ENCODE measurements at places on chromosomes 16 and 17.

DNA sequence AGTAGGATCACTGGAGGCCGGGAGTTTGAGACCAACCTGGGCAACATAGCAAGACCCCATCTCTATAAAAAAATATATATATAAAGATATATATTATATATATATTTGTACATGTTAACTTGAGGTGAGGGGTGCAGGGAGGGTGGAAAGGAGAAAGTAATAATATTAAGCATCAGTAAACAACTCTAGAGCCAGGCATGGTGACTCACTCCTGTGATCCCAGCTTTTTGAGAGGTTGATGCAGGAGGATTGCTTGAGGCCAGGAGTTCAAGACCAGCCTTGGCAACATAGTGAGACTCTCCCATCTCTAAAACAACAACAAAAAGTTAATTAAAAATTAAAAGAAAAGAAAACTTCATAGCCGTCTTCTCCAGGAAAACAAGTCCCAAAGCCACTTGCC, 61.7 kb upstream of the SMURF2 start:
- no peak for DNase-seq

GRCh38 chr16:19021747-19022146, 38.0 kb downstream of the TMC7 start:
- no peak for DNase-seq

DNA sequence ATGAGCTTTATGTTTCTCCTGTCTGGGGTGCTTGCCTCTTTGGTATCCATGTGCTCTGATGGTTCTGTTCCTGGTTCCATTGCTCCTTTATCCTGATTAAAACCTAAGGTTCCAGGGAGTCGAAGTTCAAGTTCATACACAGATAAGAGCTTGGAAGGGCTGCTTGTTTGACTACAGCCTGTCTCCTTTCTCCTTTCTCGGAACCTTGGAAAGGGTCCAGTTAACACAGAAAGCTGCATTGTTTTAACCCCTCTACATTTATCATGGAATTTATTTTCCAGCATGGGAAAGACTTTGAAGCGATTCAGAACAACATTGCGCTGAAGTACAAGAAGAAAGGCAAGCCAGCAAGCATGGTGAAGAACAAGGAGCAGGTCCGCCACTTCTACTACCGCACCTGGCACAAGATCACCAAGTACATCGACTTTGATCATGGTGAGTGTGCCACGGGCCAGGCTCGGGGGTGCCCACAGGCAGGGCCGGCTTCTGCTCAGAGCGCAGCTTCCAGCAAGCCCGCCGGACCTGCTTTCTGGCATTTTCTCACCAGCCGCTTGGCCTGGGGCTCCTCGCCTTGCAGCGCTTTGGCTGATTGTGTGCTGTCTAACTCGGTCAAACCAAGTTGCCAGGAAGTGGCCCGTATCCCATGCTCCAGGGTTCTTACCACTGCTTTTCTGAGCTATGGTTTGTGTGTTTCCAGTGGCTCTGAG, 19.9 kb downstream of the CRAMP1 start:
- DNase-seq, result no peak

DNA sequence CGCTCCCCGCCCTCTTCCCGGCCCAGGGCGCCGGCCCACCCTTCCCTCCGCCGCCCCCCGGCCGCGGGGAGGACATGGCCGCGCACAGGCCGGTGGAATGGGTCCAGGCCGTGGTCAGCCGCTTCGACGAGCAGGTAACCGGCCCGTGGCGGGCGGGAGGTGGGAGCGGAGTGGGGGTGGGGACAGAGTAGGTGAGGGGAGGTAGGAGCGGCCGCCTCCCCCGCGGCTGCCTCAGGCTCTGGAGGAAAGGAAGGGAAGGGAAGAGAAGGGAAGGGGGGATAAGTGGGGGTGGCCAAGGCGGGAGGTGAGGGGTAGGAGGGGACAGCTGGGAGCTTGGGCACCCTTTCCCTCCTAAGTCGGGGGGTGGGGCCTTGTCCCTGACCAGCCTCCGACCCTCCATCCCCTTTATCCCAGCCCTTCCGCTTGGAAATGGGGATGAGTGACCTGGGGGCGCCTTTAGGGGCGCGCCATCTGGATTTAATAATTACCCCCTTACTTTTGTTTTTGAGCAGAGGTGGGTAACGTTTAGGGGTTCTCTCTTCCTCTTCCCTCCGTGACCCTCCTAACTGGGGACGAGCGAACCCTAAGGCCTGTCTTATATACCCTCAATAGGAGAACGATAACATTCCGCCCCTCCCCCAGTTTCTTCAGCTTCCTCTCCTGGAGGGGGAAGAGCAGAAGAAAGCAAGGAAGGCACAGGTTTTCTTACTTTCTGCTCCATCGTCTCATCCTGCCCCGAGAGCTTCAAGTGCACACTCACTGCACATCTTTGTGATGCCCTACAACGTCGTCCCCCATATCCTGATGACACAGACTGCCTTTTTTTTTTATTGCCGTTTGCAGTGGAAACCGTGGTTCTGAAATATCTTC, 694 bp downstream of the NF1 start:
- peak; percentile 85 for DNase-seq

GRCh38 chr16:3256866-3257465, 533 bp upstream of the MEFV start:
- DNase-seq, result no peak

GRCh38 chr17:33385133-33385532, 92.0 kb upstream of the ASIC2 start:
- no peak for DNase-seq

DNA sequence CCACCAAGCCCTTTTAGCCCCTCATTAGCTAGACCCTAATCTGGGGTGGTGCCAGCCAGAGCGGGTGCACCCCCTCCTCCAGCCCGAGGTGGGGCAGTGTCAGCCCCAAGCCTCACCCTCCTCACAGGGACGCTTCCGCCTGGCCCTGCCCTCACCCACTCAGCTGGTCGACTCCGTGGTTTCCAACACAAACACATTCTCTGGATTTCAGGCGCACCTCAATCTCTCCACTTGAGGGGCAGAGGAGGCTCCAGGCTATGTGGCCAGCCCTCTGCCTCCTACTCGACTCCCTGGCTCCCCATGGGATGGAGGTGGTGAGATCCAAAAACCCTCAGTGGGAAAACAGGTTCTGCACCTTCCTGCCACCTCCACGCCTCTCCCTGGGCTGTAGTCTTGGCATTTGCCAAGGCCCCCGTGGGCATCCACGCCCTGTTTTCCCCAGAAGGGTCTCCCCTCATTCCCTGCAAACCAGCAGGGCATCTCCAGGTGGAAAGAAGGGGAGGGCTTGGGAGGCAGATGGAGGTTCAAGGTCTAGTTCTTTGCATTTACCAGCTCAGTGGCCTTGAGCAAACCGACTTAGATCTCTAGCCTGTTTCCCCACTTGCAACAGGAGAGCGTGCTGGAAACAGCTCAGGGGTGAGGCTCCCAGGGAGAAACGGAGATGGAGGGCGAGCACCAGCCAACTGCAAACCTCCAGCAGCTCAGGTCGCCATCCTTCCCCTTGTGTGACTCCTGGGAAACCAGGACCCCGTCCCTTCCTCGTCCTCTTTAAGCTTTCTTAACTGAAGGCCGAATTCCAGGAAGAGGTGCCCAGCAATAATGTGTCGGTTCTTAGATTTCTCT, 1.7 kb downstream of the EMP2 start:
- DNase-seq, result no peak

DNA sequence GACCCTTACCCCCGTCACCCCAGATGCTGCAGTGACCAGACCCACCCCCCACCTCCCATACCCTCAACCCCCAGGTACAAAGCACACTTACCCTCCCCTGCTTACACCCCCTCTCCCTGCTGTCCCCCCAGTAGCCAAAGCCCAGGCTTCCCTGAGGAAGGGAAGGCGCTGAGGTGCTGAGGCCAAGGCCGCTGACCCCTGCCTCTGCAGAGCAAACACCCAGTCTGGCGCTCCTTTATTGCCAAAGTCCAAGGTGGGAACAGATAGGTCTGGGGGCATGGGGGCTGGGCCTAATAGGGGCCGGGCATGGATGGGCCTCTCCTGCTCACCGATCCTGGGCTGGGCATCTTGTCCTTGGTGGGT, 683 bp downstream of the LCAT start:
- no peak for DNase-seq

DNA sequence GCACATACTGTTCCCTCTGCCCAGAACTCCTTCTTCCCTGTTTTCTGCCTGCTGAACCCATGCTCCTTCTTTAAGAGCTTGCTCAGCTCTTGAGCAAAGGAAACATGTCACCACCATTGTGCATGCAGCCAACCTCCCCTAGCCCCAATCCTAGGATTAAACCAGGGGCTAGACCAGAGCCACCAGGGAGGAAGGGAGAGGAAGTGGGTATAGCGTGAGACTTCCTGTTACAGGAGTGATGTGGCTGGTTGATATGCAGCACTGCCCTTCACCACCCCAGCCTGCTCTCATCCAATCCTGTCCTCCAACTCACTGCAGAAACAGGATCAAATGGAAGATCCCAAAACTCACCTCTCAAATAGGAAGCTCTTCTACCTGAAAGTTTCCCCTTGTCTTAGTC, 67.1 kb upstream of the CDH5 start:
- no peak for DNase-seq

GRCh38 chr16:57946181-57946801, 24.6 kb downstream of the CNGB1 start:
- DNase-seq, result peak; percentile 53

- peak; percentile 18 for DNase-seq
Measured at GRCh38 chr17:78645421-78646295, 68.5 kb upstream of the DNAH17 start.

DNA sequence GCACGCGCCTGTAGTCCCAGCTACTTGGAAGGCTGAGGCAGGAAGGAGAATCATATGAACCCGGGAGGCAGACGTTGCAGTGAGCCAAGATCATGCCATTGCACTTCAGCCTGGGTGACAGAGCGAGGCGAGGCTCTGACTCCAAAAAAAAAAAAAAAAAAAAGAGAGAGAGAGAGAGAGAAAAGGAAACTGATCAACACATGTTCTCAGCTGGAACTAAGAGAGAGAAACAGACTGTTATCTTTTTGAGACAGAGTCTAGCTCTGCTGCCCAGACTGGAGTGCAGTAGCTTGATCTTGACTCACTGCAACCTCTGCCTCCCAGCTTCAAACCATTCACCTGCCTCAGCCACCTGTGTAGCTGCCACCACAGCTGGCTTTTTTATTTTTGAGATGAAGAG, 60.4 kb downstream of the STH start:
- no peak for DNase-seq

GRCh38 chr16:80330803-80331202, 210.0 kb upstream of the DYNLRB2 start:
- DNase-seq, result no peak

- no peak for DNase-seq
Measured at GRCh38 chr17:71111460-71111859, 942.1 kb downstream of the KCNJ2 start.

GRCh38 chr17:80970044-80970761, 21.4 kb upstream of the CHMP6 start:
- DNase-seq, result peak; percentile 82

DNA sequence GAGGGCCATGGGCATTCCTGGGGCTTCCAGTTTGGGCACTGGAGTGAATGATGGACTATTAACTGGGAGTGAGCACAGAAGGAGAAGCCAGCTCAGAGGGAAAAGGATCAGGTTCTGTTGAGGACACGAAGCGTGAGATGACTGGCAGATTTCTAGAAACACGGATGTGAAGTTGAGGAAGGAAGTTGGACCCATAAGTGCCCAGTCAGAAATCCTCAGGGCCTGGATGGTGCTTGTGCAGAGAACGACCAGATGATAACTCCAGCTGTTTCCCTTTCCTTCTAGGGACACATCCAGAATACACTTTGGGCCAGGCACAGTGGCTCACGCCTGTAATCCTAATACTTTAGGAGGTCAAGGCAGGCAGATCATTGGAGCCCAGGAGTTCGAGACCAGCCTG, 23.3 kb upstream of the ANKRD40CL start:
- DNase-seq, result no peak

DNA sequence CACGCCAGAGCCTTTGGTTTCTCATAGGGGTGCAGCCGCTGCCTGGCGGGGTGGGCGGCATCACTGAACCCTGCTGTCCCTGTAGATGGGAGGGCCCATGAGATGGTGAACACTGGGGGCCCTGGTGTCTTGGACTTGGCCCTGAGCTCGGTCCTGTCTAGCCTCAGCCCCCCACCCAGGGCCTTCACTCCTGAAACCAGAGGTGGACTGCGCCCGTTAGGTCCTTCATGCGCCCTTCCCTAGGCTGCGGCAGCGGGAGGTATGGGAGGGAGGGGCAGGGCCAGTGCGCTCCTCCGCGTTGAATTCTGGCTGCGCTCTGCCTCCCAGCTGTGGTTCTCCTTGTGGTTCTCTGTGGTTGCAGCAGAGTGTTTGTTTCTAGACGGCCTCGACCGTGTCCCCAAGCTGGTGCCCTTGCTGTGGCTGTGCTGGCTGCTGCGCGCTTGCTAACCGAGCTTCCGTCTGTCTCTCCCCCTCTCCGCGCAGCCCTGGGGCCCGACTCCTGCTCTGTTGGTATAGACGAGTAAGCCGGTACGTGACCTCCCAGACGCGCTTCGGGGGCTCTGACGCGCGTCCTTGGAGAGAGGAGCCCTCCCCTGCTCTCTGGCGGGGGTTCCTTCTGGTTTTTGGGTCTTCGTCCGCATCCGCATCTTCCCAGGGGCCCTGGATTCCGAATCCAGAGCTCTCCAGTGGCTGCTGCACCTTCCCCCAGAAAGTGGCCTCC, 7.4 kb upstream of the NUDT16L1 start:
- DNase-seq, result no peak

DNA sequence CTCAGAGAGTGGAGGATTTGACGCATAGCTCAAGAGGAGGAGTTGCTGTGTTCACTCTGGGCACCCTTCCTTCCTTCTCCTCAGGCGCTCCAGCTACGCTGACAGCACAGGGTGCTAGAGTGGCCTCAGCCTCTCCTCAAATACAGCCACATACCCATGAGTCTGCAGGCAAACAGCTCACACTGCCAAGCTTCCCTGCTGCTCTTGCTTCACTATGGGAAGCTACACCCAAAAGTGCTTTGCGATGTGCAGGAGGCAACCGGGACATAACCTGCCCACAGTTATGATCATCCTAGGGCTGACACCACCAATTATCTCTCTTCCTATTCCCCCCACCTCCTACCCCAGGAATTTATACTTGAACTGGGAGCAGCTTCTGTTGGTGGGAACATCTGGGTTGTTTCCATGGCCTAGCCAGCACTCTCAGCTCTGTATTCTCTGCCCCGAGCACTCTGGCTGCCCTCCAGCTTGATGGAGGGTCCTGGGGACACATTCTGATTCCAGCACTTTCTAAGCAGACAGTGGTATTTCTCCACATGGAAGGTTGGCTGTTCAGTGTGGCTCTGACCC, 40.3 kb upstream of the SREBF1 start:
- no peak for DNase-seq

- DNase-seq, result no peak
Measured at GRCh38 chr17:13869331-13869940, 199.9 kb upstream of the COX10 start.

DNA sequence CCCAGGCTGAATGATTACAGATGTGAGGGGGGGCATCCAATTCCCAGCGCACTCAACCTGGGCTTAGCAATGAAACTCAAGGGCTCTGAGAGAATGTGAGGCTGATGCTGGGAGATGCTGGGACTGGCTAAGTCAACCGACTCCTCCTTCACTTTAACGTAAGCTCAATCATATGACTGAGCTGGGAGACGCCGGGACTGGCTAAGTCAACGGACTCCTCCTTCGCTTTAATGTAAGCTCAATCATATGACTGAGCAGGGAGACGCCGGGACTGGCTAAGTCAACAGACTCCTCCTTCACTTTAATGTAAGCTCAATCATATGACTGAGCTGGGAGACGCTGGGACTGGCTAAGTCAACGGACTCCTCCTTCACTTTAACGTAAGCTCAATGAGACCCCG, 179.4 kb downstream of the VPS53 start:
- no peak for DNase-seq
